Activated CD8-positive, alpha-beta memory T cell treated with anti-CD3 and anti-CD28 coated beads, Interleukin-2, amount 50 U/mL, for 48 hours (primary cell): ENCODE measurements at places on chromosomes 4 and X.

DNA sequence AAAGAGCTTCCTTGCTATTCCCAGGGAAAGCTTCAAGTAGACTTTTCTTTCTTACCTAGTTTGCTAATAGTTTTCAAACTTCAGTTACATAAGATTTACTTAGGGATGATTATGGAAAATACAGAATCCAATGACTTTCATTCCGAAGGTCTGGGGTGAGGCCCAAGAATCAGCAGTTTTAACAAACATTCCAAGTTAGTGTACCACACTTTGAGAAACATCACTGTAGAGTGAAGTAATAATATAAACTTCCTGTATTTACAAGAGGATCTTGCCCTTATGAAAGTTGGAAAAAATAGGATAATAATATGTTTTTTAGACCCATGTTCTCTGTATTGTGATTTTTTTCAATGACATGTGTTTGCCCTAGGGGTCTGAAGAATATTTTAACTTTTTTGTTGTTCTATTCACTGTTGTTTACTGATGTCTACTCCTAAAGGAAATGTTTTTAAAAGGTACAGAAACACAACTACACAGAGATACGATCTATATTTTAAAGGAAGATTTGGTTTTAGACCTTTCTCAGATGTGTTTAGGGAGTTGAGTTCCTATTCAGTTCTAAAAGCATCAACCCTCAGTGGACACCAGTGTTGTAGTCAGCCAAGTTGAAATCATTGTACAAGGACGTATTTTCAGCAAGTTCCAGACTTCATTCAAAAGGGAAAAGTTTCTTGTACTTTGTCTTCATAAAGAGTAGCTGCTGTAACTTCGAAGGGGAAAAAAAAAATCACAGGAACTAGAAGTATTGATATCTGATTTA, 295.8 kb upstream of the SLC7A11 start:
- DNase-seq = no peak

GRCh38 chr4:96301715-96302114, 461.8 kb downstream of the PDHA2 start:
- no peak for DNase-seq

DNA sequence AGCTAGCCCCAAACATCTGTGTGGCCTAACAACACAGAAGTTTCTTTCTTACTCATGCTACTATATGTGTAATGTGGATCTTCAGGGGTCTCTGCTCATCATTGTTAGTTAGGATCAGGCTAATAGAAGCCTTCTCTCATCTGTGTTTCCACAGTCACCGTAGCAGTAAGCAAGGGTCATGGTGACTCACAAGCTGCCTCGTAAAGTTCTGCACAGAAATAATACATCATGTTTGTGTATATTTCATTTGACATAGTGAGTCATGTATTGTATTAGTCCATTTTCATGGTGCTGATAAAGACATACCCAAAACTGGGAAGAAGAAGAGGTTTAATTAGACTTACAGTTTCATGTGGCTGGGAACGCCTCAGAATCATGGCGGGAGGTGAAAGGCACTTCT, 38.7 kb downstream of the SLC4A4 start:
- no peak for DNase-seq

GRCh38 chr4:84166486-84166885, 332.6 kb downstream of the NKX6-1 start:
- DNase-seq = no peak

DNA sequence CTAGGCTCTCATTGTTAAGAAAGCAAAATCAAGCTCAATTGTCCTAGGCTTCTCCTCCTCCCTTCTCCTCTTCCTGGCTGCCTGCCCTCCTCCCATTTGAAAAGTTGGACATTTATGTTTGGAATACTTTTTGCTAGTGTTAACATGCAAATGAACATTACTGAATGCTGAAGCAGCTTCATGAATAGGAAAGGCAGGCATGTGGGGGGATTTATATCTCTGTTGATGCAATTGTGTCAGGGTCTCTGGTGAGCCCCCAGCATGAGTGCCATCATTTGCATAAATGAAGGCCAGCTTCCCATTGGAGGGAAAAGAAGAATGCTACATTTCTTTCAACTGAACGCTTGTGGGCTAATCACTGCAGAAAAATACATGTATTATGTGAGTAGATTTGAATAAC, 160.1 kb upstream of the NDST3 start:
- no peak for DNase-seq

DNA sequence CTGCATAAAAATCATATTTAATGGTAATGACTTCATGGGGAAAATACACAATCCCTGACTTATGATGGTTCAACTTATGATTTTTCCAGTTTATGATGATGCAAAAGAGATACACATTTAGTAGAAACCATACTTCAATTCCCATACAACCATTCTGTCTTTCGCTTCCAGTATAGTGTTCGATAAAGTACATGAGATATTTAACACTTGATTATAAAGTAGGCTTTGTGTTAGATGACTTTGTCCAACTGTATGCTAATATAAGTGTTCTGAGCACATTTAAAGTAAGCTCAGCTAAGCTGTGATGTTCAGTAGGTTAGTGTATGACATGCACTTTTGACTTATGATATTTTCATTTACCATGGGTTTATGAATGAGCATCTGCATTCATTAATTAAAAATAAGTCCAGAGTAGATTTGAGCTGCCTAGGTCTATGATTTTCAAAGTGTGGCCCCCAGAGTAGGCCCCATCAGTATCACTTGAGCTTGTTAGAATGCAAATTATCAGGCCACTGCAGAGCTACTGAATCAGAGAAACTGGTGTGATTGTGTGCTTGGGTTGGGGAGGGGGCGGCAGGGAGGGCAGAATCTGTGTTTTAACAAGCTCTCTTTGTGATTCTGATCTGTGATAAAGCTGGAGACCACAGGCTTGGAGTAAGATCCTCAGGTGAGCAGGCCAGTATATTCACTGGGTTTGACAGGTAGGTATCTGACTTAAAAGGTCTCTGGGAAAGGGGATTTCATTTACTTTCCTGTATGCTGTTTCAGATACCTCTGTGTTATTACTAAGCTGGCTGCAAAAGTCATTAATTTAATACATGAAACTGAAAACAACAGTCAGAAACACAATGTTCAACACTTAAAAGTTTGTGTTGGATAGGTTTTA, 8.4 kb downstream of the ATP10D start:
- DNase-seq = no peak

DNA sequence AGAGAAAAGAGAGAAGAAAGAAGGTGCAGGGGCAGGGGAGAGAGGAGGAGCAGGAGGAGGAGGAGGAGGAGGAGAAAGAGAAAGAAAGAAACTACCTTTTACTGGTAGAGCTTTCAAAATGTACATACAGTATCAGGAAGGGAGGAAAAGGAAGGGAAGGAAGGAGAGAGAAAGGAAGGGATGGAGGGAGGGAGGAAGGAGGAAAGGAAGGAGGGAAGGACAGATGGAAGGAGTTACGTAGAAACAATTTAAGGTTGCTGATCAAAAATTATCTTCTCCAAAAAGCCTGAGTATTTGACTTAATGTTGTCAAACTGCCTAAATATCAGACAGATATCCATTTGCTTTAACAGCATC, 13.4 kb downstream of the TBC1D9 start:
- no peak for DNase-seq

DNA sequence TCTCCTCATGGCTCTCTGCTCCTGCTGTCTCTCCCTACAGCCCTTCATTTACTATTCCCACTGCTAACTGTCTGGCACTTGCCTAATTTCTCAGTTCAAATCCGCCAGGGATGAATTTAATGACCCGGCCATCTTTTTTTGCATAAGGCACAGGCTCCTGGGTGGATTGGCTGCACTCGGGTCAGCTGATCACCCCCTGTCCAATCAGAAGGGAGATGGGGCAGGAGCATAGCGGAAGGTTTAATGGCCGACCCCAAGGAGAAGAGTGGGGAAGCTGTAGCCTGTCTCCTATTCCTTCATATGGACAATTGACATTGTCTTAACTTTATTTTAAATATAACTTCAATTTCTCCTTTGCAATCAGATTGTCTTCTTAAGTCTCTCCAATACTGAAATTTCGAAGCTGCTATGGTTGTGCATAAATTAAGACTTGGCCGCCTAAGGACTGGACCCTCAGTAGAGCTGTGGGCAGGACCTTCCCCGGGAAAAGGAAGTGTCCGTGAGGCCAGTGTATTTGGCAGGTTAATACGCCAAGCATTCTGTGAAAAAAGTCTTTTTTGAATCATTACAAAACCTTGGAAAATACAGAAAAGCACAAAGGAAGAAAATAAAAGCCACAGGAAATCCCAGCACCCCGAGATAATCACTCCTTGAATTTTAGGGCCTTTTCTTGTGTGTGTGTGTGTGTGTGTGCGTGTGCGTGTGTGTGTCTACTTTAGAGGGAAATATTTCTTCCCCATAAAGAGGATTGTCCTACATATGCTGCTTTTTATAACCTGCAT, 55.5 kb downstream of the SMIM20 start:
- DNase-seq = no peak

DNA sequence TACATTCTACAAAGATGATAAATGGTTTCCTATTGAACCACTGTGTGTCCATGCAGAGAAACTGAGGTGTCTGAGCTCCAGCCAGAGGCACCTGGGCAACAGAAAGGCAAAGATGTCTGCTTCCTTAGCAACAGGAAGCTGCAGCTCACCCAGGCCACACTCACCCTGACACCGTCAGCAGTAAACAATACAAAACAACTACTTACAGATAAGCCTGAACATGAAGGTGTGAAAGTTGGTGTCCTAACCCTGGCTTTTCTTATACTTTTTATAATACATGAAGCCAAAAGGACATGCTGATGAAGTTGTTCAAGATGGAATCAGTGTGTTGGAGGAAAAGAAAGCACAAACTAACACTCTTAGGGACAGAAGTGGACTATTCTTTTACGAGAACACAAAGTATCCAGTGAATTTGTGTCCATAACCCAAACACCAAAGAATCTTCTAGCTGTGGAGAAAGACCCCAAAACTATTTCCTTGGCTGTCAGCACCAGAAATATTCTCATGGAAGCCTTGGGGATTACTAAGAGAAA, 117.3 kb downstream of the SYNPO2 start:
- DNase-seq = no peak

- DNase-seq = no peak
Measured at GRCh38 chr4:188030401-188030800, 34.8 kb downstream of the ZFP42 start.

DNA sequence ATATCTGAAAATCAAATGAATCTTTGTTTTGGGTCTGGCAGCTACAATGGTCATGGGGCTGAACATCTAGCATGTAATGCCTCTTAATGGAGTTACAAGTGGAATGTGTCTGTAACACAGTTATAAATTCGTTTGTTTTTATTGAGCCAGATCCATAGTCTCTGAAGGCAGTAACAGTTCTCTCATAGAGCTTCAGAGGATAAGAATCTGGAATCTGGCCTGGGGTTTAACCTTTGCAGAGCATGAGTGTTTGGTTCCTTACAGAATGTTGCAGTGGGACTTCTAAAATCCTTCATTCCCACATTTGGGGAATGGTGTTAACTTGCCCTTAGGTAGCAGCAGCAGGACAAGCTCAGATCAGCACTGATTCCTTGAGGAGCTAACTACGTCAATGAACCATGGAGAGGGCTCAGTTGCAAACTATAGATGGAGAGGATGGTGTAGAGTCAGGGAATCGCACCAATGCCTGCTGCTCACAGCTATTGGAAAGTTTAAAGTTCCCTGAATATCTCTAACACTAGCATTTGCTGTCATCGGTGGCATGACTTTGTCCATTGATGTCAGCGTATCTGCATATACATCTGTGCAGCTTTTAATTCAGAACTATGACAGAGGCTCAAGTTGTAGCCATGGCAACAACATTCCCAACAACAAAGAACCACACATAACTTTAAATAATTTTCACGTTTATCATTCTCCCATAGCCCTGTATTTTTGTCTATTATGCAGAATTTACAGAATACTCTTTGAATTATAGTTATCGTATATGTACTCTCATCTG, 72.2 kb downstream of the RASGEF1B start:
- DNase-seq = no peak

DNA sequence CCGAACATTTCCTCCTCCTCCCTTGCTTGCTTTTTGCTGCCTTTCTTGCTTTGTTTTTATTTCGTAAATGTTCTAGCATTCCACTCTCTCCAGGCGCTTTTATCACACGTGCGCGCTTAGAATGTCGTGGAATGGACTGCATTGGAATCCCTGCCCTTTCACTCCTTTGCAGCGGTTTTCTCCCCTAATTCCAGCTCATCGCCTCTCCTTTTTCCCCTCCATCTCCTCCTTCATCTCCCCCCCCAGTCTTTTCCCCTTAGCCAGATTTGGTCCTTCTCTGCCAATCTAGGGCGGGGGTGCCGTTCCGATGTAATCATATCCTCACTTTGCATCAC, 579 bp downstream of the OGT start:
- DNase-seq = no peak

DNA sequence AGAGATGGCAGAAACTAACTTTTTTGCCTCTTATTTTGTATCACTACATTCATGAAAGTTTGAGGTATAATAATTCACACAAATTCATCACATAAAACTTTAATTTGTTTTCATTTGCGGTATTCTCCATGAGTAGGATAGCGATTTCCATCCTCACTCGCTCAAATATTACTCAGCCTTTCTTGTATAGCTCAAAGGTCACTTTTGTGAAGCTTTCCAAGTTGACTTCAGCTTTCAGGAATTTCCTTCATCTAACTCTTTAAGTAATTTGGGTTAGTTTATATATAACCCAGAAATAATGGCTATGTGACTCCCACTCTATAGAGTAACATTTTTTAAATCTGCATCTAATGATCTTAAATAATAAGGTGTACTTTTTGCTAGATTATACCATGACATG, 314.4 kb downstream of the IL1RAPL1 start:
- no peak for DNase-seq

- DNase-seq = no peak
Measured at GRCh38 chr4:150987204-150987603, 27.9 kb downstream of the LRBA start.

GRCh38 chr4:14233126-14233525, 605.6 kb upstream of the BOD1L1 start:
- no peak for DNase-seq

- no peak for DNase-seq
Measured at GRCh38 chr4:112938461-112939058, 110.9 kb upstream of the ANK2 start.

DNA sequence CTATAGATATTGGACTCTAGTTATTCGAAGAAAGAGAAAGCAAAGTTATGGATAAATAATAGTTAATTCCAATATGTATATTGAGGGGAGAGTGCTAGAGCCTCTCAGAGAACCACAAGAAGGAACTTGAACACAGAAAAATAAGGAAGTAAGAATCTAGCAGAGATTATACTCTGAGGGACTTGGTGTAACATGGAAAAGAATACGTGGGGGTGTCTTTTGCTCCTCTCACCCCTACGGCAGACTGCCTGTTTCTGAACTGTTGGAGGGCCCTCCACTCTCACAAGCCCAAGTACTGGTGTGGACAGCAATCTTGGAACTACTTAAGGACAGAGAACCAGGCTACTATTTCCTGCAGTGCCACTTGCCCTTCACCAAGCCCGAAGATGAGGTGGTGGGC, 1174.4 kb upstream of the PCDH10 start:
- no peak for DNase-seq
